M059J (cell line): ENCODE measurements at places on chromosomes 1 and 21.

- no peak for DNase-seq
Measured at GRCh38 chr1:176733661-176734060, 270.7 kb downstream of the PAPPA2 start.

DNA sequence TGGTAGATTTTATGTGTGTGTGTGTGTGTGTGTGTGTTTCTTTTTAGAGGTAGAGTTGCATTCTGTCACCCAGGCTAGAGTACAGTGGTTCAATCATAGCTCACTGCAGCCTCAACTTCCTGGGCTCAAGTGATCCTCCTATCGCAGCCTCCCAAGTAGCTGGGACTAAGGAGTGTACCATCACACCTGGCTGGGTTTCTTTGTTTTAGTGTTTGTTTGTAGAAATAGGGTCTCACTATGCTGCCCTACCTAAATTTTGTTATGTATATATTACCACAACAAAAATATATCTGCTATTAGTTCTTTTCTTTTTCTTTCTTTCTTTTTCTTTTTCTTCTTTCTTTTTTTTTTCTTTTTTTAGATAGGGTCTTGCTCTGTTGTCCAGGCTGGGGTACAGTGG, 43.1 kb upstream of the CXADR start:
- no peak for DNase-seq

DNA sequence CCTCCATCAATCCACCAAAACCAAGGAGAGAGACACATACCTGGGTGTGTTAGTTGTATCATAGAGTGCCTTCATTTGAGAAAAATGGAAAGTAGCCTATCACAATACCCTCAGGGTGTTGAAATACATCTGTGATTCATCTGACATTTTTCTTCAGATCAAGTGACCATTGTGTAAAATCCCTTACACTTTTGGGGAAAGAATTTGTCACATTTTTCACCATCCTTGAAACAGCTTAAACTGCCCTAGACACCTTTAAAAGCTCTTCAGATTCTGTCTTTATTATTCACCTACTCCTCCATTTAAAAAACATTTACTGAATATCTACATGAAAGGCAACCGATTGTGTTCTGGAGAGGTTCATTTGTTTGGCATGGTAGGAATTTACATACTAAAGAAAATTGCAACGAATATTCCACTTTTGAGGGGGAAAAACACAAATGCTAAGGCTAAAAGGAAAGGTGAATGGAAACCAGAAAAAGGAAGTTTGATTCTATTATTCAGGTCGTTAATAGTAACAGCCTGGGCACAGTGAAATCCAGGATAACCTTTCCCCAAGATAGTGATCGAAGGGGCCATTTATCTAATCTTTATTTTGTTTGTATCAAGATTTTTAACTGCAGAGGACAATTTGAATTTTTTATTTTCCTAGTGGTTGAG, 70.4 kb upstream of the SAMSN1 start:
- DNase-seq, result peak; percentile 6

DNA sequence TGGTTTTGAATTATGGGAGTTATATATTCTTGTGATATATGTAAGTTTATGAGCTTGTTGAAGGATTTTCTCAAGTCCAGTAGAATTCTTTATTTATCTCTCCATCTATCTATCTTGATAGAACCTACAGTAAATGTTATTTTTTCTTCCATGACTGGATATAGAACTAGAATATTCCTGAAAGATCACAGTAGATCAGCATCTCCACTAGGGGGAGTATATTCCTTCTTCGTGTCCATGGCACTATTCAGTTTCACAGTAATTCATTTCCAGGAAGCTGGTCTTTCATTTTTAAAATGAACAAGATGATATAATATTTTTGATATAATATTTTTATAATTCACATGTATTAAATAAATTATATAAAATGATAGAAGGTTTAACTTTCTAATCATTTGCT, 18.8 kb downstream of the TMPRSS15 start:
- DNase-seq, result peak; percentile 3

DNA sequence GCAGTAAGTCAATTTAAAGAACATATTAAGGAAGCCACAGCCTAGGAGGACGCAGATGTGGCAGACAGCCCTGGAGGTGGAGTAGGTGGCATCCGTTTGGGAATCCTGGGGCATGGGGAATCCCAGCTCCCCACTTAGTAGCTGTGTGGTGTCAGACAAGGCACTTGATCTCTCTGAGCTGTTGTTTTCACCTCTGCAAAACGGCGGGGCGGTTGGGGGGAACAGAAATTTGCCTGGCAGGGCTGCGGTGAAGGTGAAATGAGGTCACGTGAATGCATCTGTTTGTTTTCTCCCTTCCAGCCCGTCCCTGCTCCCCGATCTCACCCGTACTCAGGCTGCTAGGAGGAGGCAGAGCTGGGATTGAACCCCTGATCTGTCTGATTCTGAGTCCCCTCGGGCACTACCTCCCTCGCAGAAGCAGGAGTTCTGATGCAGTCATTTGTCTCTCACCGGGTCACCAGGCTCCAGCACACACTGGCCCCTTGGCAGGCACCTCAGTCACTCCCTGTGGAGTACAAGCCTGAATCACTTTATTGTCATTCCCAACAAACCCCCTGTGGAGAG, 2.2 kb upstream of the LAPTM5 start:
- DNase-seq, result peak; percentile 29

DNA sequence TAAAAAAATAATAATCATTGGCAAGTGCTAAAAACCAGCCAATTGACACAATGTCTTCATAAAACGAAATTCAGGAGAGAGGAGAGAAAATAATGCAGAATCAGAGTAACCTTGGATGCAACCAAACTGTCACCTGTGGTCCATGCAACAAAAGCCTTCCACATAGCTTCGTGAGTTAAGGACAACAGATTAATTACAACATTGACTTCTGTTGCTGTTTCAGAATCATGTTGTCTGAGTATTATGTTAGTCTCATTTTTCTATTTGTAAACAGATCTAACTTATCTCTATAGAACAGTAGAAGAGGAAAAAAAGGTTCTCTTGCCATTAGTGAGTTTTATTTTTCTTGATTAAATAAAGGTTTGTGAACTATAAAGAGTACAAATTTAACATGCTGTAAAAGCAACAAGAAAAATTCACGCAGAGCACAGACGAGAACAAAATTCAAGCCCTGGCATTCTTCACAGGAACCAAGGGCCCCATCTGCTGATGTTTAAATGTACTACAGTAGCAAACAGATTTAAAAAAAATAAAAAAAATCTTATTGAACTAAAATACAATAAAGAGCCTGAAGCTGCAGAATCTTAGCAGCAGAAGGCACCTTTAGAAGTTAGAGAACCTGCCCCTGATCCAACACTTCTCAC, 381.1 kb upstream of the PKN2 start:
- peak; percentile 5 for DNase-seq

DNA sequence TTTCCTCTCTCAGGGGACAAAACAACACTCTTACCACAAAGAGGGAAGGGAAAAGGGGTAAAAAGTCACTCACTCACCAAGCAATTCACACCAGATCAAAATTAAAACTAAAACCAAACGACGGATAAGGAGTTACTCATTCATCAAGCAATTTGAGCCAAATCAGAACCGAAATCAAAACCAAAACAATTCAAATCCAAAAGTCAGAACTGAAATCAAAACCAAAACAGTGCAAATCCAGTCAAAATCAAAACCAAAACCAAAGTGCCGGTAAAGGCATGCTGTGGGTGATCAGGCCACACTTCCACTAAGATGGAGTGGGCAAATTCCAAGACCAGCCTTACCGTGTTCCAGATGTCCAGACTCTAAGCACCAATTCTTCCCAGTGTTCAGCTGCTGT, 717.9 kb downstream of the AMY1C start:
- DNase-seq, result peak; percentile 6

- DNase-seq, result no peak
Measured at GRCh38 chr1:179810367-179810715, 67.2 kb downstream of the FAM163A start.

DNA sequence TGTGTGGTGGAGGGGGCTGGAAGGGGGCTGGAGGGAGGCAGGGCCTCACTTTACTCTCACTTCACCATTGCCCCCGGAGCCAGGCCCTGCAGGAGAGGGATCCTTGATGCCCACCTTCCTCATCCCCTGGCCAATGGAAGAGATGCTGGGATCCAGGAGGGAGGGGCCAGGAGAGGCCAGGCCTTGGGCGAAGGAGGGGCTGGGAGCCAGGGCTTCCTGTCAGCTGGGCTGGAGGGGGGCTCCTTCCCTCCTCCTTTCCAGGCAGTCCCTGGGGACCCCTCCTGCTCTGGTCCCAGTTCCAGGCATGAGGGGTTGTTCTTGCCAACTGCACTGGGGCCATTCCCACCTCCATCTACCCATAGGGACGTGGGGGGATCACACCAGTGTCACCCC, 5.7 kb downstream of the AHDC1 start:
- no peak for DNase-seq

- DNase-seq, result no peak
Measured at GRCh38 chr1:222329493-222330045, 218.3 kb downstream of the HHIPL2 start.

- DNase-seq, result no peak
Measured at GRCh38 chr1:178639326-178639725, 85.7 kb upstream of the RALGPS2 start.

DNA sequence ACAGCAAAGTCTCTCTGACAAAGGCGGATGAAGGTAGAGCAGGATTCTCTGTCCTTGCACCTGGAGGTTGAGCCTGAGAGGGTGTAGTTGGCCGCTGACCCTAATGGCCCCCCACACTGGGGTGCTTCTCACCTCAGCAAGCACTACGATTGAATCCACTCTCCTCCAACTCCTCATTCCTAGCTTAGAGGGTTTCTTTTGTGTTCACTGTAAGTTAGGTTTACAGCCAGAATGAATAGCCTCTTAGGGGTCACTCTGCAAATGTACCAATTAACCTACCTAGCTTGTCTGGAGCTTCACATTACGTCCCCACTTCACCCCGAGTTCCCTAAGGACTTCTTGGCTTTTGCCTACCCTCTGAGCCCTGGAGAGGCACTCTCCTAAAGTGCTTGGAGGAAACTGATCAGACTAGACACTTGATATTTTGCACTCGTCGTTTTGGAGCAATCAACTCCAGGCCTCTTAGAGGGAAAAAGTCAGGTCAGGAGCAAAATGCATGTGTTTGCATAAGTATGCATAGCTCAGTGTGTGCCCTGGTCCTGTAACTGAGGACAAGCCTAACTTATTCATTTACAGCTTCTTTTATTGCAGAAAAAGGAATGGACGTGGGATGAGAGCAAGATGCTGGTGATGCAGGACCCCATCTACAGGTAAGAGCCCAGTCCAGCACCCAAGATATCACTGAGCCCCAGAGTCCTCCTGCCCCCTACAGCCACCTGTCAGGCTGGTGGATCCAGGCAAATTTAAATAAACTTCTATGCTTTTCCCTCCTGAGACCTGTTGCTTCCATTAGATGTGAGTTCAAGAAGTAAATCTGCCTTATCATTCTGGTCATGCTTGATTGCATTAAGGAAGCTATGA, 76.4 kb downstream of the SPATA46 start:
- no peak for DNase-seq

- DNase-seq, result no peak
Measured at GRCh38 chr1:81391125-81391828, 409.5 kb upstream of the ADGRL2 start.

GRCh38 chr1:47212636-47213229, 19.3 kb downstream of the TAL1 start:
- no peak for DNase-seq

DNA sequence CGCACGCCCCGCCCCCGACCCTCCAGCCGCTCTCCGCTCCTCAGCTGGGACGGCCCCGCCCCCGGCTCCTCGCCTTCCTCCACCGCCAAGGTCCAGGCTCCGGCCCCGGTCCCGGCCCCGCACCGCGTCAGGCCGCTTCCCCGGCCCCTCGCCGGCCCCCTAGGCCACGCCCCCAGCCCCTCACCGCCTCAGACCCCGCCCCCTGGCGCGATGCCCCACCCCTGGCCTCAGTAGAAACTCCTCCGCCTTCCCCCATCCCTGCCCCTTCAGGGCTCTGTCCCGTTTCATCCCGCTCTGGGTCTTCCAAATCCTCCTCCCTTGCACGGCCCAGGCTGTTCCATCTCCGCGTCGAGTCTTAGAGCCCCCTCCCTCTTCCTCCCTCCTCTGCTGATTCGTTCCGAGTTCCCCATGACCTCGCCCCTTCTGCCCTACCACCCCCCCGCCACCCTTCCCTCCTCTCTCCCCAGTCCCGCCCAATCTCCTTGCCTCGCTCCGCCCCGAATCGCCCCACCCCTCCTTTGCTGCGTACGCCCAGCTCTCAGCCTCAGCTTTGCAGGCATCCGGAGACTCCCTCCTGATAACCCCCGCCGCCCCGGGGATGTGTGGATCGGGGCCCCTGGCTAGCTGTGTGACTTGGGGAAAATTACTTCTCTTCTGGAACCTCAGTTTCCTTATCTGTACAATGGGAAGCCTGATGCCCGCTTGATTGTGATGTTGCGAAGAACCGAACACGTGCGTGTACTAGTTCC, 448 bp upstream of the ASAP3 start:
- DNase-seq, result peak; percentile 87

DNA sequence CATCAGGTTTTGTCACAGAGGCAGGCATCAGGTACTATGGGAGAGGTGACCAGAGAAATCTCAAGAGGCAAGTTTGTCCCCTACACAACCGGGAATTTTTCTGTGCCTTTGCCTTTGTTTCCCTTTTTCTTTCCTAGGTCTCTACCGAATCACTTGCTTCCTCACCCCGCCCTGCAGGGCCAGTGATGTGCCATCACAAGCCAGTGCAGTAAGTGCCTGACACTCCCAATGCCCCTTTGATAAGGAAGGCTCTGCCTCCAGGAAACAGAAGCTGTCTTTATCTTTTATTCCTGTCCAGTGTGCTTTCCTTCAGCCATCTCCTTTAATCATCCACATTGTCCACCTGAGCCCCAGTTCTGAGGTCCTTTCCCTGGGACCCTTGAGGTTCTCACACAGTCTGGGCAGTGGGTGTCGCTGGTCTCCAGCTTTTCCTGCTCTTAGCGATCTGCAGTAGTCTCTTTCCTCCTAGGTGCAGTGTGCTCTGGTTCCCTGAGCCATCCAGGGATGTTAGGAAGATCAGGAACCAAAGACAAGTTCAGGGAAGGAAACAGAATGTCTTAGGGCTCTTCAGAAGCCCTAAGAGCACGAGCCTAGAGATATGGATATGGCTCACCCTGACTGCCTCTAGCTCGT, 36.6 kb downstream of the GJA5 start:
- DNase-seq, result peak; percentile 54

DNA sequence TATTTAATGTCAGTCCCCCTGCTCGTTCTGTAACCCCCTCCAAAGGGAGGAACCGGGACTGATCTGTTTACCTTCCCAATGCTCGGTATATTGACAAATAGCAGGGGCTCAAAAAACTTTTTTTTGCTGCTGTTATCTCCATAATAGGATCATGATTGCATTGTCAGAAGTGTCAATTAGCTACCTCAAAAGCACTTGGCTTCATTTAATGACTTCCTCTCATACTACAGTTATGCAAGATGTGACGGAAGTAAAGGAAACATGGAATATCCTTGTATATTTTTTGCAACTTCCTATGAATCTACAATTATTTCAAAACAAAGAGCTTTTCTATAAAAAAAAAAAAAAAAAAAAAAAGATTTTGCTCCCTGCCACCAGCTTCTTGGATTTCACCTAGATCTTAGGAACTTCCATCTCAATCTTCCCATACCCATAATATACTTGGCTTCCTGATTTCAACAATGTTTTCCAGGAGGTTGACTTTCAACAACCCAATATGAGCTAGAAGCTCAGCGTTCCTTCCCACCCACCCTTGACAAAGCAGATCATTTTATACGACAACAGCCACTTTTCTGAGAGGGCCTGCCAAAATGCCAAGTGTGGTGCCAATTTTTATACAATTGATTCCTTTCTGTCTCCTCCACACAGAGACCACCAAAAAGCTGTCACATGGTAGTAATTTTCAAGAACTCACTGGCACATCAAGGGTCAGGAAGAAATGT, 71.7 kb downstream of the SETD4 start:
- no peak for DNase-seq
